ENCODE measurements at places on chromosomes 1 and 21.

DNA sequence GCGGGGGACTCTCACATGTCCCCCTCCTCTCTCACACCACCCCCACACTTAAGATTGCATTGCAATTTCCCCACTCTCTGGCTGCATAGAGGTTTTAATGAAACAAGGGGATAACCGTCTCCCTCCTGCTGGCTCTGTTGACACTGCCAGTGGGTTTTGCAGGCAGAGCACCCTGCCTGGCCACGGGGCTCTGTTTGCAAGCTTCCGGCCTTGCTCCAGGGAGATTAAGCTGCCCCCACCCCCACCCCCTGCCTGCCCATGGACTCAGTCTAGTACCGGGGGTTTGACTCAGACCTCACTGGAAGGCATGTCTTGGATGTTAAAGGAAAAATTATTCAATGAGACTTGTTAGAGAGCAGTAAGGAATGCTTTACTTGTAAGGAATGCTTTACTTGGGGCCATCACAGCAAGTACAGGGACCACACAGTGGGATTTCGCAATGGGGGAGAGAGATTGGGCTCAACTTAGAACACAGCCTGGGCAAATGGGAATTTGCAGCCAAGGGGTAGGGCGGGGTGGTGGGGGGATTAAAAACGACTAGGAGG lies 101.0 kb downstream of the AJAP1 start:
- no peak for DNase-seq

DNA sequence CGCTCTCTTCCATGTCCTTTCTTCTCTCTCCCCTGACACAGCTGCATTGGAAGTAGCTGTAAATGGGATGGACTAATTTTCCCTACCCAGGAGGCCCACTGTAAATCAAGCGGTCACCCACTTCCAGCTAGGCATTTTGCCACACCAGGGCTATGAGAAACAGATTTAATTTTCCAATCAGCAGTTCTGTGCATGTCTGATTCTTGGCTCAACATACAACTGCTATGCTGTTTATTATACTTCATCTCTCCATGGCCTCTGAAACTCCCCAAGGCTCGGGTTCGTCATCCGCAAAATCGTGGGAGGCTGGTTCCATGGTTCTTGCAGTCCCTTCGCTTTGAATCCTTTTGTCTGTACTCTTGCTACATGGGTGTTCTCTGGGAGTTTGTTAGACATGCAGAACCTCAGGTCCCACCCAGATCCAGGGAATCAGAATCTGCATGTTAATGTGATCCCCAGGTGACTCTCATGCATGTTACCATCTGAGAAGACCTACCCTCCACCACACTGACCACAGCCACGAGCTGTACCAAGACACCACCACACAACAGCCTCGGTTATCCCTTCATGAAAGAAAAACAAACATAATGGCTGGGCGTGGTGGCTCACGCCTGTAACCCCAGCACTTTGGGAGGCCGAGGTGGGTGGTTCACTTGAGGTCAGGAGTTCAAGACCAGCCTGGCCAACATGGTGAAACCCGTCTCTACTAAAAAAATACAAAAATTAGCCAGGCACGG lies 190.5 kb downstream of the GABPA start:
- no peak for DNase-seq

- no peak for DNase-seq
Observed at GRCh38 chr1:101278845-101279244, 42.0 kb downstream of the S1PR1 start.

DNA sequence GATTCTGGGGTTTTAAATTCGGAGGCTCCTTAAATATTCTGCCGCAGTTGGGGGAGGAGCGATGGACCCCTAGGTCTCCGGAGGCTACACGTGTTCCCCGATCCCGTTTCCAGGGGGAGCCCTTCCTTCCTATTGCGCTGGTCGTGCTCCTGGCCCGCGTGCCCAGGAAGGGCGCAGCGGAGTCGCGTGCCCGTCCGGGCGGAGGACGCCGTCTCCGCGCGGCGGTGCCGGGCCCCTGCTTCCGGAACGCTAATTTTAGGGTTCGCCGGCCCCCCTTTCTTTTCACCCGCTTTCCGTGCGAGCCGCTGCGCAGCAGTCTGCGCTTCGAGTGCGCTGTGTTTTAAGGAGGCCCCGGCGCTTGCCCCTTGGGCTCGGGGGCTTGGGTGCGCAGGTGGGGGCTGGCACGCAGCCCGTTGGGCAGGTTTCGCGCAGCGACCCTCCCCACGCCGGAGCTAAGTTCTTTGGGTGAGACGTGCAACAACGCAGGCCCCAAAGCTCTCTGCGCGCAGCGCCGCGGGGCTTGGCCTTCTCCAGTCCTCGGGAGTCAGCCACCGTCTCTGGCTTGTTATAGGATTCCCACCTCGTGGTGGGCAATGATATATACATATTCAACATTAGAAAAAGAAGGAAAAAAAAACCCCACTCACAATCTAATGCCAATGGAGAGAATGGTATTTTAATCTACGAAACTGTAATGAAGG lies 43.5 kb upstream of the DNAJC6 start:
- DNase-seq = peak; percentile 87

GRCh38 chr1:201888282-201889089 lies at the start of gene SHISA4:
Gene SHISA4, plus strand, starts transcription at chr1:201888898. Its CDS starts 97 bp downstream, at chr1:201888995.
- peak; percentile 93 for DNase-seq

DNA sequence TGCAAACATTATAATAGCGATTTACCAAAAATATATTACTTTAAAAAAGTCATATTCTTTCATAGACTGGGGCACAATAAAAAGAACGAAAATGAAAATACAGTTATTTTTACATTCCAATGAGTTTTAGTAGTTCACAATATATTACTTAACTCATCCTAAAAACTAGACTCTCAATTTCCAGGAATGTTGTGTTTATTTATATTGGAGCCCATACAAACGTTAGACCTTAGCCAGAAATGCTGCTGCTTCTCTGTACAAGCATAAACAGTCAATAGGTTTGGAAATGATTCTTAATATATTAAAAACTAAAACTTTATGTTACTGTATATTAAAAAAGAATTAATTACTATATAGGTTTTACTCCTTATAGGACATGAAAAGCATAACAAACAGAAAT lies 302.3 kb downstream of the BRINP3 start:
- no peak for DNase-seq

DNA sequence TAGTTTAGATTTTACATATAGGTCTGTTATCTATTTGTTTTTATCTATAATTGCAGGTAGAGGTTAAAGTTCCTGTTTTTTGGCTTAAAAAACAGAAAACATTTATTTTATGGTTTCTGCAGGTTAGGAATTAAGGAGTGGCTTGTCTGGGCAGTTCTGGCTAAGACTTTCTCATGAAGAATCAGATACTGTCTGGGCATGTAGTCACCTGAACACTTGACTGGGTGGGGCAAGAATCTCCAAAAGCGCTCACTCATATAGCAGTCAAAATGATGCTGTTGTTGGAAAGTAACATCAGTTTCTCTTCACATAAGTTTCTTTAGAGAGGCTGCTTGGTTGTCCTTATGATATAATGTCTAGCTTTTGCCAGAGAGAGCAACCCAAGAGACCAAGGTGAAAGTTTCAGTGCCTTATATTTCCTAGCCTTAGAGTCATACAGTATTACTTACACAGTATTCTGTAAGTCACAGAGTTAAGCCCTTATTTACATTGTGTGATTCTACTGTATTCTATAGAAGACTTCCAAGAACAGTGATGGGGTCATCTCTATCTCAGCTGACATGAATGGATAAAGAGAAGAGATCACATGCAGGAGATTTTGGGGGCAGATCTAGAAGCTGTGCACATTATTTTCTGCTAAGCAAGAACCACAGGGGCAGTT lies 125.4 kb upstream of the GPR52 start:
- DNase-seq = no peak

GRCh38 chr1:64291931-64292330 lies 88.5 kb downstream of the UBE2U start:
- DNase-seq = no peak
